ENCODE measurements at places on chromosomes 4 and X.

DNA sequence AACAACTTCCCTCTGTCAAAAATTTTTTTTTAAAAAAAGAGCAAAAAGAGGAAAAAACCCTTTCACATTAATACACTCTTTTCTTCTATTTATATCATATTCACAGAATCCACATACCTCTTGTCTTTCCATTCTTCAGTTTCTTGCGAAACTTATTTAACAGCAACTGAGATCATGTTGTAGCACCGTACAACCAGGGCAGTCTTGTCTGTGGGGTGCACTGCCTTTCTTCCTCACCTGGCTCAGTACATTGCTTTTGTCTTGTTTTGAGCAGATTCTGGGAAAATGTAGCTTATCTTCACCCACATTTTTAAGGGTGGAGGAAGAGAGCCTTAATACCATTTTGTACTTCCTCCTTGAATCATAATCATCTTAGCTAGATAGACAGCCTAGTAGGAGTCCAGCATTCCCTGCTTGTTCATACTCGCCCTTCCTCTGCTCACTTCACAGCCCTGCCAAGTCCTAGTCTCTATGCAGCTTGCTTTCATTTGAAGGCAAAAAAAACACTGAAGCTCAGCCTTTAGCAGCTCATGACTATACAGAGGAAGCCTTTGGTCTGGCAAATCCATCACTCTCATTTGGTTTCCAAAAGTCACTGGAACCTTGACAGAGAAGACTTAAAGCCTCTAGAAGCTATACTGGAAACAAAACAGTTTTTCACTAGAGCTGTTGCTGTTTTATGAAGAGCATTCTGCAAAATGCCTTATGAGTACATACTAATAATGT lies 140.6 kb upstream of the BANK1 start:
- DNase-seq, result no peak

- DNase-seq, result no peak
Measured at GRCh38 chr4:160091631-160092030, 988.8 kb downstream of the RAPGEF2 start.

- no peak for DNase-seq
Measured at GRCh38 chr4:85807247-85807950, 332.4 kb downstream of the ARHGAP24 start.

- no peak for DNase-seq
Measured at GRCh38 chrX:8906299-8906938, 105.2 kb upstream of the FAM9A start.

Measured in NCI-H1417 treated with DMSO at 0.1 percent for 48 hours (cell line).